Lung (tissue), 17 donors: ENCODE measurements at places on chromosomes 12 and 14. TPM values are rescaled to one million over a fixed set of nuclear protein-coding genes. Genes with fewer than 3 reads are reported as not detected.
A peak's percentile ranks its signal among the peaks of the same experiment; 100 is the strongest.

DNA sequence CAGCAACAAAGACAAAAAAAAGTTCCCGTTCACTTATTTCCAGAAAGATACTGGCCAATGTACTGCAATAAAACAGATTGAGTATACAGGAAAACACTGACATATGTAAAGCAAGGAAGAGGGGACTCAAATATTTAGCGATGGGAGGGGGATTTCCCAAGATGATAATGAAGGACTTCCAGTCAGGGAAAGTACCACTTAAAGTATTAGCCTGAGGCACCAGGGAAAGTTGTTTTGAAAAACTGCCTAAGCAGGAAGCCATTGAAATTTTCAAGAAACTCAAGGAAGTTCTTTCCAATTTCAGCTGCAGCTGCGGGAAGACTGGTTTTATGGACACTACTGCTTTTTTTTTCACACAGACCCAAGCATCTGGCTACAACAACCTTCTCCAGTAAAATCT, 1007.4 kb upstream of the NOVA1 start:
- no peaks in the 10 kb centered on the region for H3K27me3 ChIP-seq
- H3K27ac ChIP-seq: no peak overlapping the region
- no peak for DNase-seq
- no peaks in the 10 kb centered on the region for H3K4me1 ChIP-seq
- H3K4me3 ChIP-seq: no peak overlapping the region
- no peaks in the 10 kb centered on the region for H3K36me3 ChIP-seq

DNA sequence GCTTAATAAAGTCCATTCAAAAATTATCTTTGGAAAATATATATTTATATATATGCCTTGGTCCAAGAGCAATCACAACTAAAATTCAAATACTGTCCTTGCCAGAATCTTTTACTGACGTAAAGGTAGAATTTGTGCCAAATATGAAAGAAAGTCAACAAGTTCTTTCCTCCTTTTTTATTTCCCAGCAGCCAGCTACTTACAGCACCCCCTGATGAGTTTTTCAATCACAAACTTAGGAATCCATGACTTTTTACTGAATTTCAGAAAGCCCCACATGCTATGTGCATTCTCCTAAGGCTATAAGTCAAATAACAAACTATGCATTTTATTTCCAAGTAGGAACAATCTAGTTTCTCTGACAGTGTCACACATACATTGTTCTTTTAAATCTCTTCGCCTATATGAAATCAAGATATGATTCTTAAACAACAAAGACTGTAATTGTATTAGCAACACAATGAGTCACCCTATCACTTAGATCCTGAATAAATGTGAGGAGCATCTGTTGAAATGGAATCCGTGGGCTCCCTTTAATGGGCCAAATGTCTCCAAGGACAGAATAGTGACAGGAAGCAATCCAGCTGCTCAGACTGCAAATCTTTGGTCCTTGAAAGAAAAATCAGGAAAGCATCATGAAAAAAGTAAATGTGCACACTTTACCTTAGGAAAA, 271.4 kb downstream of the DUSP6 start:
- no peaks in the 10 kb centered on the region for H3K27me3 ChIP-seq
- H3K36me3 ChIP-seq: no peaks in the 10 kb centered on the region
- peak; percentile 68 for DNase-seq
- H3K4me3 ChIP-seq: no peak overlapping the region
- no peak overlapping the region for H3K27ac ChIP-seq

GRCh38 chr12:96198965-96199364, 4.8 kb downstream of the ELK3 start:
- no peaks in the 10 kb centered on the region for H3K27me3 ChIP-seq
- no peaks in the 10 kb centered on the region for H3K36me3 ChIP-seq
- H3K4me1 ChIP-seq: peaks cover 8% of the 10 kb centered on the region
- no peak for DNase-seq

DNA sequence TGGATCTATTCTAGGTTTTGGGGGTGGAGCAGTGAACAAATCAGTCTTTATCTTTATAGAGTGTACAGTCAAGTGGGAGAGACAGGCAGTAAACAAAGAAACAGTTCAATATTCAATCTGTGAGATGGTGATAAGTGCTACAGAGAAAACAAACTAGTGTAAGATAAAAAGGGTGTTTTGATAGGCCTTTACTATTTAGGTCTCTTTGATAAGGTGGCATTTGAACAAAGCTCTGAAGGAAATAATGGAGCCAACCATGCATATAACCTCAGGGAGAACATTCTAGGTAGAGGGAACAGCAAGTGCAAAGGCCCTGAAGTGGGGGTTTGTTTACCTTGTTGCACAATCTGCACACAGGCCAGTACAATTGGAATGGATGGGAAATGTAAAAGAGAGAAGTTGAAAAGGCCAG, 47.3 kb downstream of the PTPN11 start:
- H3K4me1 ChIP-seq: no peaks in the 10 kb centered on the region
- no peaks in the 10 kb centered on the region for H3K27me3 ChIP-seq
- DNase-seq: no peak
- H3K27ac ChIP-seq: no peak overlapping the region
- H3K36me3 ChIP-seq: peaks cover 9% of the 10 kb centered on the region

DNA sequence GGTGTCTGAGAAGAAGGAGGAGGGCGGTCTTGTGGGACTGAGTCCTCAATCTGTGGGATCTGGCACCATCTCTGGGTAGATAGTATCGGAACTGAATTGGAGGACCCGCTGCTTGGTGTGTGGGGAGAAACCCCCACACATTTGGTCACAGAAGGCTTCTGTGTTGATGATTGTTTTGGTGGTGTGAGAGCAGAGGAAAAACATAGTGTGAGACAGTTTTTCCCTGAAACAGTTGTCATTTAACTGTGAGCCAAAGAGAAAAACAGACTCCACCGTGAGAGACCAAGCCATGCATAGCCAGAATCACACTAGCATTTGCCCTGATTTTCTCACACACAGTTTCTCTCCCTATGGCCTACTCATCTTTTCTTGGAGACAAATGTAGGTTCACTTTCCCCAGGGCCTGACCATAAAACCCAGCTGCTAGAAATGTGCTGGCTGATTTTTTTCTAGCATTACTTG, 91.4 kb upstream of the FLRT2 start:
- H3K27ac ChIP-seq: no peak overlapping the region
- H3K27me3 ChIP-seq: no peaks in the 10 kb centered on the region
- H3K36me3 ChIP-seq: no peaks in the 10 kb centered on the region
- H3K4me1 ChIP-seq: no peaks in the 10 kb centered on the region
- no peak overlapping the region for H3K4me3 ChIP-seq

Gene ADGRD1
- 66.2 TPM for total RNA-seq

Gene BATF
- 7.4 TPM for total RNA-seq
